Stimulated activated CD4-positive, alpha-beta T cell treated with anti-CD3 and anti-CD28 coated beads, Interleukin-15, amount 100 ng/mL, for 48 hours (primary cell): ENCODE measurements at places on chromosomes 16 and 17.

DNA sequence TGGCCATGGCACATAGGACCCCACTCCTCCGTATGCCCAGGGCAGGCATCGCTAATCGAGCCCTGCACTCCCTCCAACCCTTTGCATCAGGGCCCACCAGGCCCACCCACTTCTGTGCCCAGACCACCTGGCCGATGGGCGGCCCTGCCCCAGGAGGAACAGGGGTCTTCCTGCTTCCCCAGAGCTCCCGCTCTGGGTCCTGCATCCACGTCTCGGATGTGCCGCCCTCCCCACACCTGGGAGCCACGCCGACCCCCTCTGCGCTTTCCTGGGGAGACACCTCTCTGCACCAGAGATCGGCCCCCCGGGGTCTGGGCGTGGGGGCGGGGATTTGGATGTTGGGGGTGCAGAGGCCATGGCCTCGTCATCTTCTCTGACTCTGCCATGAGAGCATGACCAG, 21.1 kb upstream of the SSTR5 start:
- no peak for DNase-seq

GRCh38 chr17:7655541-7655840, 4.8 kb downstream of the ATP1B2 start:
- DNase-seq: no peak

GRCh38 chr17:42338427-42338985, 49.7 kb downstream of the STAT3 start:
- no peak for DNase-seq

- DNase-seq: no peak
Observed at GRCh38 chr17:66830451-66830850, 4.5 kb upstream of the CACNG5 start.

DNA sequence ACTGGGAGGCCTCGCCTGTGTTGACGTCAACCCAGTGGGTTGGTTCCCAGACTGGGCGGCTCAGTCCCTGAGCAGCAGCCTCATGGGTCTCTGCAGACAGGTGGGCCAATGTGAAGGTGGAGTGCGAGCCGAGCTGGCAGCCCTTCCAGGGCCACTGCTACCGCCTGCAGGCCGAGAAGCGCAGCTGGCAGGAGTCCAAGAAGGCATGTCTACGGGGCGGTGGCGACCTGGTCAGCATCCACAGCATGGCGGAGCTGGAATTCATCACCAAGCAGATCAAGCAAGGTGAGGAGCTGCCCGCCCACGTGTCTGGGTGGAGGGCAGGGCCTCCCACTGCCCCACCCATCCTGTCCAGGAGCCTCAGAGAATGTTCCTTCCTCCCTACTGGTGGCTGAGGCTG, 44.1 kb downstream of the MRC2 start:
- DNase-seq: no peak

- DNase-seq: no peak
Observed at GRCh38 chr17:53141731-53142130, 681.0 kb upstream of the KIF2B start.

DNA sequence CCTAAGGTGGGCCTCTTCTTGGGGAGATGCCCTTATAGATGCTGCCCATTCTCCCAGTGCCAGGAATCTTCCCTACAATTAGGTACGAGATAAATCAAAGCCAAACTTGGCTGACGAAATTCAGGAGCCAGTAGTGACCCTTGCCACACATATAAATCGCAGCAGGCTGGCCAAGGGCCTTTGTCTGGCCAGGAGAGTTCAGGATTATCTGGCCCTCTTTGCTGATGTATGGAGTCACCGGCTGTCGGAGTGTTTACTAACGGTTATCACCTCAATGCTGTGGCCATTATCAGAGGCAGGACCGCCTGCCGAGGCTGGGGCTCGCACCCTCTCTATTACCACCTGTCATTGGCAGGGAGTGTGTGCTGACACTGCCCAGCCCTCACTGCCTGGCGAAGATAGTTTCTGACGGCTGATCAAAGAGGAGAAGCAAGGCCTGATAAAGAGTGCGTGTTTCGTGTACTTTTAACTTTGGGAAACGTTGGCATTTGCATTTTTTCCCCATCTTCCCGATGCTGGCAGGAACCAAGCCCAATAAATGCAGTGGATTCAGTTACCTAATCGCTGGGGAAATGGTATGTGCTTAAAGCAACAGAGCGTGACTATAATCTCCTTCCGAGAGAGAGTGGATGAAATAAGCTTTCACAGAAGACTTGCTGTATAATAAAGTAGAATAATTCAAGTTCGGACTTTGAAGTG, 32.8 kb upstream of the TBX2 start:
- DNase-seq: no peak

DNA sequence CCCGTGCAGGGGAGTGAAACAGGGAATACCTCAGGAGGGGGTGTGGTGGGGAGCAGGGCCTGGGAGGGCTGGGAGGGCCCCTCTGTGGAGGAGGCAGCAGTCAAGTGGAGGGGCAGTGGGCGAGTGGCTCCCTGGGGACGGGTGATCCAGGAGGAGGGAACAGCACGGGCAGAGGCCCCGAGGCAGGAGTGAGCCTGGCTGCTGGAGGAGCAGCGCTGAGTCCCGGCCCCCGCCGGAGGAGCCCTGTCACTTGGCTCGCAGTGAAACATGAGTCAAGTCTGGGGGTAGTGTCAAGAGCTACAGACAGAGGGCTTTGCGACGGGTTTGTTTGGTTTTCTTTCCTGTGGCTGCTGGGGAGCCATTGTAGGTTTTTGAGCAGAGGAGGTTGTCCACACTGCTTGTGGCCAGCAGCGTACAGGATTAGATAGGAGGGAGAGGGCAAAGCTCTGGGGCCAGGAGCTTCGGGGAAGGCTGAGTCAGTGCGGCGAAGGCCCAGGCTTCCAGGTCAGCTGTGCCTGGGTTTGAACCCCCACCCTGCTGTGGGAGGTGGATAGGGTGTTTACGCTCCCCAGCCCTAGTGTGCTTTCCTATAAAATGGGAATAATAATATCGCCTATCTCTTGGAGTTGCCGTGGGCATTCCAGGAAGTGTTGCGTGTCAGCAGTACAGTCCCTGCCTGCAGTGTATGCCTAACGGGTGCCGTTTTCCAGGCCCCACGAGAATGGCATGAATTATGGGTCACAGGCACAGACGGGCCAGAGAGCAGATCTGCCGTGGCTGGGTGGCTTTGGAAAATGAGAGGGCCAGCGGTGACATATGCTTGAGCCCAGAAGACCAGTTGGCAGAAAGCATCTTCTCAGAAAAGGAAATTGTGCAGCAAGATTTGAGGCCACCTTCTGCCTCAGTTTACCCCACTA, 115.9 kb upstream of the CIBAR2 start:
- DNase-seq: no peak

- no peak for DNase-seq
Observed at GRCh38 chr16:3112058-3112880, at the start of gene ZNF205. TSS of gene ZNF205 (plus strand) at chr16:3112586. CDS start at chr16:3113431, 845 bp downstream.

GRCh38 chr16:53945996-53946395, 242.0 kb downstream of the FTO start:
- DNase-seq: no peak

GRCh38 chr16:57118461-57119084, 26.2 kb downstream of the CPNE2 start:
- no peak for DNase-seq

DNA sequence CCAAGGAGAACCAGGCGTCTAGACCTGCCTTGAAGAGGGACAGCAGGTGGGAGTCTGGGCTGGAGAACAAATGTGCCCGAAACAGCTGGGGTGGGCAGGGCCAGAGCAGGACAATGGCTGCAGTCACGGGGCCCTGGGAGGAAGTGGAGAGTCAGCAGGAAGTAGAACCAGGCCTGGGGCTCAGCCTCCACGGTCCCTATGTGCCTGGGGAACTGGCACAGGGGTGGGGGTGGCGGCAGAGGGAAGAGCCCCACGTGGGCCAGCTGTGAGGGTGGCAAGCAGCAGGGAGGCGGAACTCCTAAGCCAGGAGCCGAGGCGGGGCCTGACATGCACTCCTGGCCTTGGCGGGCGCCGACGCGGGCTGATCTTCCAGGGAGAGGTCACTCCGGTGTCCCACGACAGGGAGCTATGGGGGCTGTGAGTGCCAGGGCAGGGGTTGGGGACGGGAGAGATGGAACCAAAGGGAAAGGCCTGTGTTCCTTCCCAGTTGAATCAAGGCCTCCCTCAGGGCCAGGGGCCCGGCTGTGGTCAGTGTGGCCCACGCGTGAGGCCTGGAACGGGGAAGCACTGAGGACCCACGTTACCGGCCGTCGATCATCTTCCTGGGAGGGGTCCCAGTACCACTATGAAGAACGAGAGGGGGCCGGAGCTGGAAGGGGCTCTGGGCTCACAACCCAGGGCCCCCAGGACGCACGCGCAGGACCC, 42.7 kb downstream of the TIMM22 start:
- no peak for DNase-seq

DNA sequence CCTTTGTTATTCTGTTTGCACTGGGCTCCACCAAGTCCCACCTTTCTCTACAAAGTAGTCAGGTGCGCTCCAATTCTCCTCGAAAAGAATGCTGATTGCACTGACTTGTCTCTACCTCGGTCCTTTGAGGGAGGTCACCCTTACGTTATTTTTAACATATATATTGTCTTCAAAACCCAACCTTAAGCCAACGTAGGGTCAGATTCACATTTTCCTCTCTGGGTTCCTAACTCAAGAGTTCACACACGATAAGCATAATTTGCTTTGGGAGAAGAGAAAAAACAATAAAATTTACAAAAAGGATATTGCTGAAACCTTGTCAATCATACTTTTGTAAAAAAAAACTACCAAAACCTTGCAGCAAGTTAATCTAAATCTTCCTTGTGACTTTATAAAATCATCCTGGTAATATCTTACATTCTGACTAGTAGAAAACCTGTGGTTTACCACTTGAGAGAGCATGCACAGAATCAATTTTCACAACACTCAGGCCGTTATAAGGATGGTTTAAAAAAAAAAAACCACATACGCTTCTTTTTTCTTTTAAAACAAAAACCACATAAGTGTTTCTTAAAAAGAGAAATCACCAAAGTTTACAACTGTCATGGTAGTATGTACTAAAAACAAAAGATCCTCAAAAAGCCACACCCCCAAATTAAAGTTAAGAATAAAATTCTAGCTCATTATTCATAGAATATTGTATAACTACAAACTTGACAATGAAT, 72.2 kb upstream of the TRAP1 start:
- DNase-seq: no peak

- no peak for DNase-seq
Observed at GRCh38 chr16:19095654-19096053, 18.1 kb upstream of the ITPRIPL2 start.

DNA sequence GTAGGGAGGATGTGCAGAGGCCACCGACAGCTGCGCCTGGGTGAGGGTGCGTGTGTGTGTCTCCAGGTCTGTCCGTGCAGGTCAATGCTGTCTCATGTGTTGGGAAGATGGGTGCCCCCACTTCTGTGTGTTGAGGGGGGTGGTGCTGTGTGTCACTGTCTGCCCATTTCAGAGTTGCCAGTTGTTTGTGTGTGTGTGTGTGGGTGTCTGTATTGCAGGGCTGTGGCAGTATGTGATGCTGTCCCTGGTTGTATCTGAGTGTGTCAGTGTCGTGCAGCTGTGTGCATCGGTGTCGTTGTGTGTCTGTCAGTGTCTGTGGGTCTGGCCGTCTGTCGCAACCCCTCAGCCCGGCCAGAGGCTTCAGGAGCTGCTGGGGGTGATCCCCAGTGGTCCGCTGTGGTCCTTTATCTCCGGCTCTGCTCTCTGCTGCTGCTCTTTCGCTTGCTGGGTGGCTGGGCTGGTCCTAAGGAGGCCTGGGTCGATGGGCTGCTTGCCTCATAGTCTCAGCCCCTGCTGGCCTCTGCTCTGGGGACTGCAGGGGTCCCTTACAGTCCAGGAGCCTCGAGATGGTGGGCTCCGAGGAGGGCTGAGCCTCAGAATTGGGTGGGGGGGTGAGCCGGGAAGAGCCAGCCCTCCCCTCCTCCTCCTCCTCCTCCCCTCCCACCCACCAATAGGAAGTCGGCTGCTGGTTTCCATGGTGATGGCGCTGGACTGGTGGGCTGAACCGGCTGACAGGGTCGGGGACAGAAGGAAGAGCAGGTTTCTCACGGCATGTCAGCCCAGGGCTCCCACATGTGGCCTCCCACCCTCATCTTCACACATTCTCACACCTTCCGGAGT, at the start of gene TSPOAP1:
TSPOAP1 (minus strand) TSS at position 601 of the 840 bp plus-strand sequence. CDS start 875 bp downstream, outside the sequence.
- DNase-seq: peak; percentile 86

- DNase-seq: no peak
Observed at GRCh38 chr17:76252040-76252954, 12.0 kb upstream of the RNF157 start.

GRCh38 chr16:66508248-66508913, 41.5 kb downstream of the TK2 start:
- no peak for DNase-seq
